GM19239 (cell line): ENCODE measurements at places on chromosomes 16 and 17.

- no peak for DNase-seq
These were observed 4.7 kb downstream of the ALDH3A1 start for GRCh38 chr17:19743101-19744100.

DNA sequence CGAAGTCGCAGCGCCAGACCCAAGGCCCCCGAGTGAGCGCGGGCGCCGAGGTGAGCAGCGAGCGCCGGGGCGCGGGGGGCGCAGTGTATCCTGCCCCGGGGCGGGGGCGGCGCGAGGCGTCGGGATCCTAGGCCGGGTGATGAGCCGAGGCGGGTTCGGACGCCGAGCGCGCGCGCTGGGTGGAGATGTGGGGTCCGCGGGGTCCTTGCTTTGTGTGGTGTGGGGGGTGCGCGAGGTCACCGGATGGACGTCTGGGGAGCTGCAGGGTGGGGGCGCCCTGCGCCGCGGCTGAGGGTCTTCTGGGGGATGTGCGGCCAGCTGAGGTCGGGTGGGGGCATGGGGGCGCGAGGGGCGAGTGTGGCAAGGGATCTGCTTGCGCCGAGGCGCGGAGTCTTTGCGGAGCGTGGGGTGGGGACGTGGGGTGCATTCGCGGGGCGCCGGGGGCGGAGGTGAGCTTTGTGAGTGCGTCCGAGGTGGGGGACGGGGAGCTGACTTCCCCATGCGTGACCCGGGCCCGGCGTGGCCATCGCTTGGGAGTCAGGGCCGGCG lies 560 bp downstream of the RAI1 start:
- DNase-seq: no peak

DNA sequence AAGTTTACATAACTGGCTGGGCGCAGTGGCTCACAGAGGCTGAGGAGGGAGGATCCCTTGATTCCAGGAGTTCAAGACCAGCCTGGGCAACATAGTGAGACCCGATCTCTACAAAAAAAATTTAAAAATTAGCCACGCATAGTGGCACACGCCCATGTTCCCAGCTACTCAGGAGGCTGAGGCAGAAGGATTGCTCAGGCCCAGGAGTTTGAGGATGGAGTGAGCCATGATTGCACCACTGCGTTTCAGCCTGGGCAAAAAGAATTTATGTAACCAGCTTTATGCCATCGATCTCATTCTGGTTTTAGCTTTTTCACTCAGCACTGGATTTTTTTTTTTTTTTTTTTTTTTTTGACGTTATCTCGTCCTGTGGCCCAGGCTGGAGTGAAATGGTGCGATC lies 9.1 kb upstream of the CD300E start:
- DNase-seq: no peak

DNA sequence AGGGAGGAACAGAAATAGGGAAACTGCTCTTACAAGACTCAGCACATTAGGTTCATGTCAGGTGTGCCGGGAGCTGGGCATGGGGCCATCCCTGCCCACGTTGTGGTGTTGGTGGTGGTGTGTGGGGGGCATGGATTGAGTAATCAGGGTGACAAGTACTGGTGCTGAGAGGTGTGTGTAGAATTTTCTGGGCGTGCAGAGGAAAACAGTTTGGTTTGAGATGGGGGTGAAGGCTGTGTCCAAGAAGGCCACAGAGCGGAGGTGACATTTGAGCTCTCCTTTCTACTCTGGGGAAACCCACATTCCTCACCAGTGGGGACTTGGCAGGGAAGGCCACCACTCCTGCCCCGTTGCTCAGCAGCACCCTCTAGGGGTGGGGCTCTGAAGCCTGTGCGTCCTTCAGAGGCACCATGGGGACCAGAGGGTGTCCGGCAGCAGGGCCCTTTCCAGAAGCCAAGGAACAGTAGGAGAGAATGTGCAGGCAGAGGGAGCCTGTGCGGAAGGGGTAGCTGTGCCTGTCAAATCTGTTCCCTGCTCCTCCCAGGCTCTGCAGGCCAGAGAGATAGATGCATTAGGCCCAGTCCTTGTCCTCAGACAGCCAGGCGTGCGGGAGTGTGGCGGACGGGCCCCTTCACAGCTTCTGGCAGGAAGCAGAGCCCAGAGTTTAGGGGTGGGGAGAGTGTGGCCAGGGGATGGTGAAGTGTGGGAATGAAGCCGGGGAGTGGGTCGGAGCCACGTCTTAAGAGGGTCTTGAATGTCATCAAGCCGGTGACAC lies 48.7 kb upstream of the GSE1 start:
- no peak for DNase-seq

DNA sequence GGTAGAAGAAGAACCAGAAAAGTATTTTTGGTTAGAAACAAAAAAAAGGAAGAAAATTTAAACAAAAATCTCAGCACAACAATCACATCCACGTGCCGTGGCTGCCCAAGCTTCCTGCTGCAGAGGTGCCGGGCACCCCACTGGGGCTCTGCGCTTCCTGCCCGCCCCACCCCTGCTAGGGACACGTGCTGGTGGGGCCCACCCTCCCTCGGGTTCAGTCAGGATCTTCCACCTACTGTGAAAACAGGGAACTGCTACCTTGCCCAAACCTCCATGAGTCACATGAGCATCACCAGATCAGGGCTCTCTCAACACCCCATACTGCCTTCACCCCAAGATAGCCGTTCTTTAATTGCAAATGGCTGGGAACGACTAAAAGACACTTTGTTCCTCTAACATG lies 24.4 kb upstream of the CYTH1 start:
- no peak for DNase-seq

DNA sequence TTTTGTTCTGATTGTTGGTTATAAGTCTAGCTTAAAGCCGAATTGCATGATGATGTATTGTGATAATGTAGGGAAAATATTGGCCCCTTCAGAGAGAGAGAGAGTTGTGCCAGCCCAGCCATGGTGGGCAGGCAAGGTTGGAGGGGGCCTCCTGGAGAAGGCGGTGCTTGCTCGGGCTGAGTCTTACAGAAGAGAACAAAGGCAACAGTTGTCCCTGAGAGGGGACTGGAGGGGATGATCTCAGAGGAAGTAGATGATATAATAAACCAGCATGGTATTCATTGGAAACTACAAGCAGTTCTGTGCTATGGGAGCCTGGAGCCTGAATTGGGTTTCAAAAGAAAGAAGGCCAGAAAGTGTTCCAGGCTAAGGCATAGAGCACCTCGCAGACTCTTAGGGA lies 173.8 kb downstream of the RPTOR start:
- no peak for DNase-seq

- no peak for DNase-seq
These were observed 3.9 kb downstream of the SPSB3 start for GRCh38 chr16:1778200-1779179.

- no peak for DNase-seq
These were observed 204.8 kb downstream of the GRIN2A start for GRCh38 chr16:9977333-9977897.

DNA sequence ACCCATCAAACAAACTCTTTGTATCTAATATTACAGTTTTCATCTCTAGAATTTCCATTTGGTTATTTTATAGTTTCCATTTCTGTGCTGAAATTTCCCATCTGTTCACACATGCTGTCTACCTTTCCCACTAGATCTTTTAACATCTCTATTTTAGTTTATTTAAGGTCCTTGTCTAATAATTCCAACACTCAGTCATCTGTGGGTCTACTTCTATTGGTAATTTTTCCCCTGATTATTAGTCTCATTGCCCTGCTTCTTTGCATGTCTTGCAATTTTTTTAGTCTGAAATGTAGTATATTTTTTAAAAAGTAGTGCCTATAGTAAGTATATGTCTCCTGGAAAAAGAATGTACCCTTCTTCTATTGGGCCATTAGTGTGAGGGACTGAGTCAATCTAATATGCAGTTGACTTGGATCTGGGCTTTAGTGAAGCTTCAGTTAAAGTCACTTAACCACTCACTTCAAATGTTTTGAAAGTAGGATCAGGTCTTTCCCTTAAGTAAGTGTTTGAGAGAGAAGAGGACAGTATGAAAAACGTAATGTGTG lies 370.8 kb downstream of the SEC14L1 start:
- DNase-seq: no peak

GRCh38 chr17:74379495-74380085 lies 12.3 kb downstream of the GPR142 start:
- peak; percentile 93 for DNase-seq

- DNase-seq: no peak
These were observed 478.4 kb downstream of the HS3ST3B1 start for GRCh38 chr17:14779241-14779640.

GRCh38 chr17:17186051-17186450 lies 20.1 kb downstream of the PLD6 start:
- peak; percentile 47 for DNase-seq

GRCh38 chr17:79008666-79009387 lies 737 bp downstream of the CANT1 start:
- no peak for DNase-seq

GRCh38 chr16:72355561-72355960 lies 183.6 kb upstream of the PMFBP1 start:
- DNase-seq: no peak

- DNase-seq: peak; percentile 53
These were observed 9.3 kb downstream of the GAS2L2 start for GRCh38 chr17:35743626-35744328.

DNA sequence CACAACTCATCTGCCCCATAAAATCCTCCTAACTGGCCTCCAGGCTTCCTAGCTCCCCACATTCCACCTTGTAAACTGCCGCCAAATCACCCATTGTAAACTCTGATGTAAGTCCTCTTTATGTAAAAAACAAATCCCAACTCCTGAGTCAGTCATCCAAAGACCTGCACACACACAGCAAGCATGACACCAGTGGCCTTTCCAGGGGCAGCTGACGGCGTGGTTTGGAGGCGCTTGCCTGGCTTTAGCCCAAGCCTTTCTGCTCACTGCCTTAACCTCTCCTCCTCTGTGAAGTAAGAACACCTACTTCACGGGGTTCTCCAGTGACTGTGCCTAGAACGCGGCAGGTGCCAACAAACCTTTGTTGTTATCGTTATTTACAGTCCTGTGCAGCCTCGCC lies 14.0 kb downstream of the UBE2O start:
- DNase-seq: no peak

GRCh38 chr16:81581107-81581506 lies 136.5 kb downstream of the CMIP start:
- DNase-seq: no peak

GRCh38 chr16:87330646-87331045 lies 13.5 kb upstream of the C16orf95 start:
- no peak for DNase-seq

- DNase-seq: no peak
These were observed 83.7 kb upstream of the LGALS9 start for GRCh38 chr17:27547301-27547683.

DNA sequence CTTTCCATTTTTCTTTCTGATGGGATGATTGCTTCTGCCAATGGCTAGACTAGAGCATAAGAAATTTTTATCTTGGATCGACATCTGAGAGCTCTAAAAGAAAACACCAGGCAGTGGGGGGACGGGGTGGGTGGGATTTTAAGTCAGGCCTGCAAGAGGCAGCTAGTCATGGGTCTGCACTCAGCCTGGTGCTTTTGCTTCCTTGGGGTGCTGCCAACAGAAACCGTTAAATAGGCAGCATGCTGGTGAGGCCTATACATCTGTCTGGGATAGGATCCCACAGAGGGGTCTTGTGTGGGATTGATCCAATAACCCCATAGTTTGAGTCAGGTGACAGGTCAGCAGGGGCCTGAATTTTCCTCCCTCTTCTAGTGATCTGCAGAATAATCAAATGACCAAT lies 26.9 kb downstream of the ZNRF1 start:
- DNase-seq: no peak

GRCh38 chr16:1932050-1933028 lies 10.7 kb downstream of the MSRB1 start:
- DNase-seq: no peak

DNA sequence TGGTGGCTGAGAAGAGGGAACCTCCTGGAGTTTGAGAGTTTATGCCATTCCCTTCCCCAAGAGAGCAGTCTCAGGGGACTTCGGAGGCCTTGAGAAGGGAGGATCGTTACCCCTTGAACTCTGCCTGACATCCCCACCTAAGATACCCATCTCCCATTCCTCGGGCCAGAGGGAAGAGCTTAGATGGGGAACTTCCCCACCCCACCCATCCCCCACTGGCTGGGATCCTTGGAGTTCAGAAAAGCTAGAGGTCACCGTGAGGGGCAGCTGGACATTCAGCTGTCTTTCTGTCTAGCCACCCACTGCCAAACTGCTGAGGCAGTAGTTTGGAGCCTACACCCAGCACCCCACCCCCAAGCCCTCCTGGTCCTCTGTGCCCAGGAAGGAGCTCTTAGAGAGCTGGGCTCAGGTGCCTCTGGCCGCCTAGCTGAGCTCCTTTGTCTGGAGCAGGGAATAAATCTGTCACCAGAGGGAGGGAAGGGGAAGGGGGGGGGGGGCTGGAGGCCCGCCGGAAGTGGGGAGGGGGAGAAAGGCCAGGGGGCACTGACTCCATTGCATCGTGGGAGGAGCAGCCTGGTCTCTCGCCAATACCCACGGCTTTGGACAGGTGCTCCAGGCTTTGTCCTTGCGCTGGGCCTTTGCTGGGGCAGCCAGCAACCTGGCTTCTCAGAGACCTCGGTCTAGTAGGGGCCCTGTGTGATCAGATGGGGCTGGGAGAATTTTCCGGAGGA lies 1.0 kb downstream of the HSD11B2 start:
- no peak for DNase-seq

GRCh38 chr16:67150833-67151396 lies at the start of gene B3GNT9:
Gene B3GNT9 (minus strand): TSS chr16:67150998. CDS start chr16:67150485, 513 bp downstream.
- peak; percentile 78 for DNase-seq

DNA sequence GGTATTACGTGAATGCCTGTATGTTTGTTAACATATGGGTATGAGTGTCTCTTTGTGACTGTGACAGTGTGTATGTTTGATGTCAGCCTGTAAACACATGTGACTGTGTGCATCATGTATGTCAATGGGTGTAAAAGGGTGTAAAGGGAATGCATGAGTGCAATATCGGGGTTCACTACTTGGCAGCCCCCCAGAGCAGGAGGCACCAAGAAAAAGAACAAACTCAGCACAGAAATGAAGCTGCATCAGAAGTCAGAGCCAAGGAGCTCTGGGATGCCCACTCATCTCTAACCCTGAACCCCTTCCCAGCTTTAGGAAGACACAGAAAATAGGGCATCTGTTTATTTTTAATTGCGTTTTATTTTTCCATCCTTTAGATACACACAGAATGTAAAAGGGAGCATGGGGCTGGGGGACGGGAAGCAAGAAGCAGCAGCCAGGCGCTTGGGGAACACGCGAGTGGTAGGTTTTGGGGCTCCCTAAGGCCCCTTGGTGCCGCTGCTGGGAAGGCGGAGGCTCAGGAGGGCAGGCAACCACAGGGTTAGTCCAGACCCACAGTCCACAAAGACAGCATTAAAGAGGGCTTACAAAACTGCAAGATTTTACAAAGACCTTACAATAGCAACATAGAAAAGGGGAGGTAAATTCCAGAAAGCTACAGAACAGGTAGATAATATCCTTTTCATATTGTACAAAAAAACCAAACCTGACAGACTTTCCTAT lies 2.3 kb upstream of the HOXB6 start:
- DNase-seq: no peak

DNA sequence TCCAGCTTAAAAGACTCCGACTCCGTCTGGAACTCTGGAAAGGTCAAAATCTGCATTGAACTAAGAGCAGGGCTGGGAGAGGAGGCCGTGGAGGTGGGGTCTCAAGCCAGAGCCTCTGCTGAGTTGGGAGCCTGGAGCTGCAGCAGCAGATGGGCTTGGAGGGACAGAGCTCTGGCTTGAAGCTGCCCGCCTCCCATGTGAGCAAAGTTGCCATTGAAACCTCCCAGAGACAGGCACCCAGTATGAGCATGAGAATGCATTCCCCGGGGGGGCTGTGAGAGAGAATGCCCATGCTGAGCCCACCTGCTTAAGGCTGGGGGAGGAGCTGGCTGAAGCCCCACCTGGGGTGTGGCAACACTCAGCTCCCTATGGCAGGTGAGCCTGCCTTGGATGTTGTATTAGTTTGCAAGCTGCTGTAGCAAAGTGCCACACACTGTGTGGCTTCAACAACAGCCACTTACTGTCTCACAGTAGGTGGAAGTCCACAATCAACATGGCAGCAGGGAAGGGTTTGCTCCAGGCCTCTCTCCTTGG lies 9.6 kb downstream of the KIF19 start:
- DNase-seq: no peak
